Fibroblast of skin of left biceps (primary cell): ENCODE measurements at places on chromosomes 7 and 10.

GRCh38 chr10:56623064-56623463, 262.0 kb upstream of the ZWINT start:
- DNase-seq = no peak

- DNase-seq = no peak
Measured at GRCh38 chr7:155814316-155815276, 2.3 kb upstream of the SHH start.

DNA sequence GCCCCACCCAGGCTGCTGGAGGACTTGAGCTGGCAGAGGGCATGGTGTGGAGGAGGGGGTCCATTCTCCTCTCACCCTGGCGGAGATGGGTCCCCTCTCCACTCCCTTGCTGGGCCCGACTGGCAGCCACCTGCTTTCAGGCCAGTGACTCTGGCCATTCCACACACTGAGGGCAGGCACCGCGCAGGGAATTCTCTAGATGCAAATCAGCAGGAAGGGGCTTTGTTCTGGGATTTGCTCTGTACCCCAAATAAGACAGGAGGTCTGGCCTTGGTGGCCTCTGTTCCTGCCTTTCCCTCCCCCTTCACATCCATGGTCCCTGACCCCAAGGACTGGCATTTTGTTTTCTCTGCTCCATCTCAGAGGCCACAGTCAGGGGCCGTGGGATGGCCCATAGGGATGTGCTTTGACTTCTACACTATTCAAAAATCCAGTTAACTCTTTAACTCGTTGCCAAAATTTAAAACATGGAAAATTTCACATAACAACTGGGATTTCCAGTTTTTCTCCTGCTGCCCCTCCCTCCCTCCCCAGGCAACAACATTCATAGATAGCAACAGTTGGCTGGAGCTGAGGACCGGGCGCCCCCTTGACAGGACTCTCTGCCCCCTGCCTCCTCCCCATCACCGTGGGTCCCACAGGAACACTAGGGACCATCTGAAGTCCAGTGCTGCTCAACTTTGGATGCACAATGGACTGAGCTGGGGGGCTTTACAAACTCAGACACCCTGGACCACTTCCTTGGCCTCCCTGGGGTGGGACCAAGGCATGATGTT, 33.9 kb downstream of the PPIF start:
- no peak for DNase-seq

- DNase-seq = no peak
Measured at GRCh38 chr7:36734731-36735130, 10.4 kb upstream of the AOAH start.

DNA sequence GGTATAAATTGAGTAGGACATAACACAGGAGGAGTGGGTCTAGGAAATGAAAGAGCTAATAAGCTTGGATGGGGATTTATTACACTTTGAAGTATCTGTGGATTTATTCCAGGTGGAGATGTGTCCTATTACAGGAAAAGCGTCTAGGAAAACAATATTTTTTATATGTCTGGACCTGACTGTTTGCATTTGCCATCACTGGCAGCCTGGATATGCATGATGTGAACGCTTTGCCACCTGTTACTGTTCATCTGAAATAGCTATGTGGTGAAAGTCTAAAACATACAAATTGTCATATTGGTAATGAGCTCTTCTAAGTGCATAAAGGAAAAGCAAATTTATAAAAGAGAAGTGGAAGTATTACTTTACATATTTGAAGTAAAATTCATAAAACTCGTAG, 31.6 kb upstream of the AGMO start:
- DNase-seq = no peak
